ENCODE measurements at places on chromosomes 4 and X. TPM values are rescaled to one million over a fixed set of nuclear protein-coding genes. Genes with fewer than 3 reads are reported as not detected.

DNA sequence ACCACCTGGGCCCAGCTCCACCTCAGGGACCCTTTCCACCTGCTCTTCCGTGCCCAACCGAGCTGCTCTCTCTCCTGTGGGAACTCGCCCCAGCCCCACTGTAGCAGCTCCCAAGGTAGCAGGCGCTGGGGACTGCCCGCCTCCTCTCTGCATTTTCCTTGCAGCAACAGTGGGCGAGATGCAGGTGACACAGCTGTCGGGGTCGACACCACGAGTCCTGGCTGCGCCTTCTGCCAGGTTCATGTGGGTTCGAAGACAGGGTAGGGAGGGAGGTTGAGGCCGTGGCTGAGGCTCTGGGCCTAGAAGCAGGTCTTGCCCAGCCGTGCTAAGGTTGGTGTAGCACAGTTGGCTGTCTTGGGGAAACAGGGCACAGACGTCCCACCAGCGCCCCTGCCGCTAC lies 245.2 kb upstream of the FSTL5 start:
- no peak overlapping the region for H3K27ac ChIP-seq
- no peak for DNase-seq
- H3K36me3 ChIP-seq, result no peaks in the 10 kb centered on the region
- H3K4me1 ChIP-seq, result no peaks in the 10 kb centered on the region
- no peak overlapping the region for H3K4me3 ChIP-seq

DNA sequence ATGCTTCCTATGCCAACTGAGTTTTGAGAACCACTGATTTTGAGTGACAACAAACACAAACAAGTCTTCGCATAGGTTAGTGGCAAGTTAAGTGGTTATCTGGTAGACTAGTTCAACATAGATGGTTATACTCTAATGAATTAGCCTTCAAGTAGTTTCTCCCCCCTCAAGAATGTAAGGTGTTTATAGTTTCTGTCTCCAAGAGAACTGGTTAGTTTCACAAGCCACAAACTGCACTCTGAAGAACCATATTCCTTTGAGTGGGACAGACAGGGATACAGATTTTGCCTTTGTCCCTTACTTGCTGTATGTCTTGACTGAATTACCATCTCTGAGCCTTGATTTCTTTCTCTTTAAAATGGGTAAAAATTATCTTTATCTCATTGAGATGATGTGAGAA lies 41.5 kb downstream of the PASD1 start:
- H3K27me3 ChIP-seq, result peaks cover 4% of the 10 kb centered on the region
- H3K36me3 ChIP-seq, result no peaks in the 10 kb centered on the region
- no peak for DNase-seq
- no peak overlapping the region for H3K4me3 ChIP-seq
- H3K27ac ChIP-seq, result no peak overlapping the region

DNA sequence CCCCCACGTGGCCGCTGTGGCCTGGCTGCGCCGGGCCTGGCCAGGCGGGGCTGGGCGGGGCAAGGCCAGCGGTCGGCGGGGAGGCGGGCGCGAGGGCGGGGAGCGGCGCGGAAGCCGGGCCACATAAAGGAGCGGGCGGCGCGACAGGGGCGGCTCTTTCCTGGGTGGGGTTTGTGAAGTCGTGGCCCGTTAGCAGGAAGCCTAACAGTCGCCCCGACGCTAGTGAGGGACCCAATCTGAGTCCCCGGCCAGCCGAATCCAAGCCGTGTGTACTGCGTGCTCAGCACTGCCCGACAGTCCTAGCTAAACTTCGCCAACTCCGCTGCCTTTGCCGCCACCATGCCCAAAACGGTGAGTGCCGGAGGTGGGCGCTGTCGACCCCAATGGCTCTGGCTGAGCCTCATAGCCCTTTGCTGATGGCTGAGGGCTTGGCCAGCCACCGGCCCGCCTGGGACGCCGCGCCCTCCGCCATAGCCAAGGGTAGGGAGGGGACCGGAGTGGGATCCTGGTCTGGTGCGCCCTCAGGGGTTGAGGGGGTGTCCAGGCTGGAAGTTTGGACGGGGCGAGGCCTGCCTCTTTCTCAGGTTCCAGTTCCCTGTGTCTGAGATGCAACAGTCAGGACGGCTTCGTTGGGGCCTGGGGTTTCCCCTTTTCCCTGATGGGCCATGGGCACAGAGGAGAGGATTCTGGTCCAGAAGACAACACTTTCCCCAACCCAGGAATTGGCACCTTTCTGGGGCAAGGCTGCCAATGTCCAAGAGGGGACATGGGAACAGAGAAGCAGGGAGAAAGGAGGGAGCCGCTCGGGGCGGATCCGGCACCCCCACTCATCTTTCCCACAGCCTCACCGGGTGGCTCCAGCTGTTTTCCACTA lies at the start of gene MSN:
Gene MSN, plus strand, starts transcription at position 152 of the 874 bp plus-strand sequence. Its CDS starts 188 bp downstream, at position 340.
- peak; percentile 70 for DNase-seq
- no peaks in the 10 kb centered on the region for H3K27me3 ChIP-seq
- H3K27ac ChIP-seq, result peak within 1 kb of the TSS; percentile 73

DNA sequence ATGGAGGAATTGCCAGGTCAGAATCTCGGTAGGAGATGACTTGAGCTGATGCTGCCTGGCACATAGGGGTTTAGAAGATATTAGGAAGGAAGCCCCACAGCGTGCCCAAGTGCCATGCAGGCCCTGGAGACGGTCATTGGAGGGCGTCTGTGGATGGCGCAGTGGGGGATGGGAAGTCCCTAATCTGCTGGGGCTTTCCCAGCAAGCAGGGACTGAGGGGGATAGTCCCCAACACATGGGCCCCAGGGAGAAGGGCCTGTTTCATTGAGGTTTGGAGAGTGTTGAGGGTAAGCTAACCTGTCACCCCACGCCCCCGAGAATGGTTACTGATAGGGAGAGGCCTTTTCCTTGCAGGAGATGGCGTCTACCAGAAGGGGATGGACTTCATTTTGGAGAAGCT lies 7.8 kb downstream of the TAFAZZIN start:
- DNase-seq, result no peak
- H3K27me3 ChIP-seq, result no peaks in the 10 kb centered on the region
- H3K4me1 ChIP-seq, result no peaks in the 10 kb centered on the region
- H3K27ac ChIP-seq, result no peak overlapping the region
- peaks cover 6% of the 10 kb centered on the region for H3K36me3 ChIP-seq
- no peak overlapping the region for H3K4me3 ChIP-seq

- no peak for DNase-seq
- H3K4me1 ChIP-seq, result peaks cover 10% of the 10 kb centered on the region
- no peak overlapping the region for H3K4me3 ChIP-seq
- H3K27ac ChIP-seq, result no peak overlapping the region
Observed at GRCh38 chr4:124883632-124884031, 171.1 kb upstream of the ANKRD50 start.

- DNase-seq, result no peak
- peaks cover 22% of the 10 kb centered on the region for H3K27me3 ChIP-seq
- no peaks in the 10 kb centered on the region for H3K36me3 ChIP-seq
- no peak overlapping the region for H3K4me3 ChIP-seq
- H3K27ac ChIP-seq, result no peak overlapping the region
Observed at GRCh38 chr4:7522452-7523220, 87.9 kb upstream of the PSAPL1 start.

GRCh38 chr4:23631255-23631950 lies 258.4 kb downstream of the PPARGC1A start:
- no peaks in the 10 kb centered on the region for H3K36me3 ChIP-seq
- H3K27ac ChIP-seq, result peak overlapping the region; percentile 44
- no peak for DNase-seq
- no peaks in the 10 kb centered on the region for H3K27me3 ChIP-seq
- H3K4me1 ChIP-seq, result no peaks in the 10 kb centered on the region
- no peak overlapping the region for H3K4me3 ChIP-seq

DNA sequence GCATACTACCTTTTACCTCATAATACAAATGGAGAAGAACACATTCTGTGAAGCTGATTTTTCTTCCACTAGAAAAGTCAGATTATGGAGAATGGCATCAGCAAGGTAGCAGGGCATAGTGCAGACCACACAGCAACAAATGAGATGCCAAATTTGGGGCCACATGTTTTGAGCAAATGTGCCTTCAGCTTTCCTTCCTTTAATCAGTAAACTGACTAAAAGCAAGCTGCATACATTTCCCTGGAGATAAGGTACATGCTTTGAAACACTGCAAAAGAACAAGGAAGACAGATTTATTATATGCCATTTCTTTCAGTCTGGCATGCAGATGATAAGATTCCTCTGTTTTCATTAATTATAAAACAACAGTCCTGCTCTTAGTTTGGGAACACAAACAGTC lies 67.1 kb upstream of the GUCY1A1 start:
- no peak overlapping the region for H3K4me3 ChIP-seq
- H3K36me3 ChIP-seq, result no peaks in the 10 kb centered on the region
- no peaks in the 10 kb centered on the region for H3K27me3 ChIP-seq
- peaks cover 16% of the 10 kb centered on the region for H3K4me1 ChIP-seq
- no peak for DNase-seq
- H3K27ac ChIP-seq, result no peak overlapping the region

DNA sequence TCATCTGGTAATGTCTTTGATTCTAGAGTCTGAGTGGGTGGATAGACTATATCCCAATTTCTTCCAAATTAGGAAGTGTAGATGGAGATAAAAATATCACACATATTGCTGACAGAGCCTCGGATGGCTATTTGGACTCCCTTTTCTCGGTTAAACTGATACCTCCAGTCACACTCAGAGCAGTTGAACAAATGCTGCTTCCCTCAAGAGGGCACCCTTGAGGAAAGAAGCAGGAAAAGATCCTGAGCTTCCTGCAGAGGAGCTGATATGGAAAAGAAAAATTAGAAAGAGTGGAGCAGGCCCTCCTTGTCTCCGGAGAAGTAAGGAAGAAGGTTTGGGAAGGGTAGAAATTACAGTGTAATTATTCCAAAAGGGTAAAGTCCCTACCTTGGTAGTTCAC lies 96.2 kb upstream of the CCSER1 start:
- no peaks in the 10 kb centered on the region for H3K27me3 ChIP-seq
- H3K27ac ChIP-seq, result no peak overlapping the region
- no peak for DNase-seq
- H3K4me3 ChIP-seq, result no peak overlapping the region

DNA sequence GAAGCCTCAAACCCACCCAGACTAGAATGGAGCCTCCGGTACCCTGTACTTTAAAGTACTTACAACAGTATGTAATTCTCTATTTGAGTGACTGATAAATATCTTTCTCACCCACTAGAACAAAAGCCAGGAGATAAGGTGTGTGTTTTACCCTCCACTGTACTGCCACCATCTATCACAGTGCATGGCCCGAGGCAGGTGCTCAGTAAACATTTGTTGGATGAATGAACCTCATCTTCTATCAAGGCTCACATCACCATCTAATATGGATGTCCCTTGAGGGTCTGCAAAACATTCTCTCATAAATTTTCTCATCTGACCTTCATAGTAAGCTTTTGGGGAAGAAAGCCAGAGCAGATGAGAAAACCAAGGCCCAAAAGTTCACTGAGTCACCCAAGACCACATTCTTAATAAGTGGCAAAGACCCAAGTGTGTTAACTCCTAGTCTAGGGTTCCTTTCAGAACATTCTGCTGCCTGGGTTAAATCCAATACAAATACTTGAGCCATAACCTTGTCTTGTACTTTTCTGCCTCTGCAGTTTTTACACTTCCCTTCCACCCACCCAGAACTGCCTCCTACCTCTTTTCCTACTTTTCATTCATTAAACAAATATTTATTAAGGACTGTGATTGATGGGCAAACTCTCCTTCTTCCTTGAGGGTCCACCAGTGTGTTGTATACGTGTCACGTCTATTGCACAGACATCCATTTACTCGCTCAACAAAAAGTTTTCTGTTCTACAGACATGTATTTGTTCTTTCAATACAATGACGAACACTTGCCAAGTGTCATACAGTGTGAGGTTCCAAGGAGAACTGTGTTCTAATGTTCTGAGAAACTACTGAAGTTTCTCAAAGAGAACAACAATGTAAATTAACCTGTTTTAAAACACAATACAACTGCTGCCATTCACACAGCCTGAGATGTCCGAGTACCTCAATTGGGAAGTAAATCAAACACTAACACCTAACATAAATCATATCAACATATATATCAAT lies 35.7 kb downstream of the APBB2 start:
- H3K4me3 ChIP-seq, result no peak overlapping the region
- H3K27me3 ChIP-seq, result peaks cover 6% of the 10 kb centered on the region
- peaks cover 30% of the 10 kb centered on the region for H3K4me1 ChIP-seq
- no peak overlapping the region for H3K27ac ChIP-seq
- H3K36me3 ChIP-seq, result peaks cover 3% of the 10 kb centered on the region
- no peak for DNase-seq

DNA sequence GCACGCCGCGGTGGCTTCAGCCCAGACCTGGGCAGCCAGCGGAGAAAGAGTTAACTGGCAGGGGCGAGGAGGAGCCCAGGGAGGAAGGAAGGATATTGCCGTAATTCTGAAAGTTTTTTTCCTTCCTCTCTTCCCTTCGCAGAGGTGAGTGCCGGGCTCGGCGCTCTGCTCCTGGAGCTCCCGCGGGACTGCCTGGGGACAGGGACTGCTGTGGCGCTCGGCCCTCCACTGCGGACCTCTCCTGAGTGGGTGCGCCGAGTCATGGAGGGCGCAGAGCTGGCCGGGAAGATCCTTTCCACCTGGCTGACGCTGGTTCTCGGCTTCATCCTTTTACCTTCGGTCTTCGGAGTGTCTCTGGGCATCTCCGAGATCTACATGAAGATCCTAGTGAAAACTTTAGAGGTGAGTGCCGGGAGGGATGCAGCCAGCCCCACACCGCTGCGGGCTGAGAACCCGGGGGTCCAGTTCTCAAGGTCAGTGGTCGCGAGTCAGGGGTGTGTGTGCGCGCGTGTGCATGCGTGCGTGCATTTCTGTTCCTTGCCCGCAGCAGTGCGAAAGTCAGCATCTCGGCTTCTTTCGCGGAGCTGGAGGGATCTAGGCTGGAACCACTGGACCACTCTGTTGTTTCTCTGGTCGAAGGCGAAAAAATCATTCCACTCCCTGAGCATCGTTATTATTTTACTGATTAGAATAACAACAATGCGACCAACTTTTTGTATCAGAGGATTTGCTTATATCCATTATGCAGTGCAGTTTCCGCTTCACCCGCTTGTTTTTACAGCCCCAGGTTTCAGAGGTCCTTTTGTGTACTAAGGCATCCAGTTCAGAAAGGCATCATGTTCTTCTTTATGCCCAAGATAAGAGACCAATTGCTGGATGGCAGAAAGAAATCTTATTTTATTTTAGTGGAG lies 709 bp downstream of the GPAT3 start:
- peak; percentile 67 for DNase-seq
- H3K4me3 ChIP-seq, result peak overlapping the region; percentile 97
- H3K27ac ChIP-seq, result peak overlapping the region; percentile 30

- H3K27ac ChIP-seq, result no peak overlapping the region
- peaks cover 4% of the 10 kb centered on the region for H3K36me3 ChIP-seq
- no peaks in the 10 kb centered on the region for H3K27me3 ChIP-seq
- no peak for DNase-seq
Observed at GRCh38 chr4:8469550-8469949, 29.0 kb downstream of the TRMT44 start.

- DNase-seq, result no peak
- H3K36me3 ChIP-seq, result no peaks in the 10 kb centered on the region
- no peak overlapping the region for H3K4me3 ChIP-seq
- H3K27me3 ChIP-seq, result no peaks in the 10 kb centered on the region
Observed at GRCh38 chr4:171025343-171025742, 787.9 kb upstream of the GALNTL6 start.

The FNIP2 gene
- 31.0 TPM for total RNA-seq

The FHIP1A gene
- 13.2 TPM for total RNA-seq

The SHROOM4 gene
- 3.9 TPM for total RNA-seq

The PTCHD1 gene
- 21.6 TPM for total RNA-seq

The CCNB3 gene
- total RNA-seq, result 0.83 TPM

The EREG gene
- 4.4 TPM for total RNA-seq

The NR0B1 gene
- total RNA-seq, result 14.1 TPM

The COMMD8 gene
- 12.8 TPM for total RNA-seq

The POU3F4 gene
- 1.3 TPM for total RNA-seq

The FGF13 gene
- total RNA-seq, result 13.4 TPM

The RNF113A gene
- total RNA-seq, result 12.7 TPM

All from type B pancreatic cell (in vitro differentiated cells).